NCI-H1417 treated with DMSO at 0.1 percent for 48 hours (cell line): ENCODE measurements at places on chromosomes 1 and 21.

DNA sequence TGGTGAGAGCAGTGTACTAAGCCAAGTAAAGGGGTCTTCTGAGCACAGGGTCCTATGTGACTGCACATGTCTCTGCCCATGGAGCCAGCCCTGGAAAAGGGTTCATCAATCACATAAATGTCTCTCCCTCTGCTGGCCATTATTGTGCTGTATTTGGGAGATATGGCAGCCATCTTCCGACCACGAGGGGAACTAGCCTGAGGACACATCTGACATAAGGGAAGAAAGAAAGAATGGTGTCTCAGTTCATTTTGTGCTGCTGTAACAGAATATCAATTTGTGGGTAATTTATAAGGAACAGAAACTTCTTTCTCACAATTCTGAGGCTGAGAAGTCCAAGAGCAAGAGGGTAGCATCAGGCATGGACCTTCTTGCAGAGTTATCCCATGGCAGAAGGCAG lies 55.1 kb upstream of the GJA5 start:
- DNase-seq = no peak

- DNase-seq = no peak
Measured at GRCh38 chr1:27526569-27527222, 36.7 kb upstream of the WASF2 start.

- no peak for DNase-seq
Measured at GRCh38 chr1:196393742-196394141, 214.5 kb downstream of the KCNT2 start.

- no peak for DNase-seq
Measured at GRCh38 chr1:113615425-113615824, 143.9 kb downstream of the PHTF1 start.

DNA sequence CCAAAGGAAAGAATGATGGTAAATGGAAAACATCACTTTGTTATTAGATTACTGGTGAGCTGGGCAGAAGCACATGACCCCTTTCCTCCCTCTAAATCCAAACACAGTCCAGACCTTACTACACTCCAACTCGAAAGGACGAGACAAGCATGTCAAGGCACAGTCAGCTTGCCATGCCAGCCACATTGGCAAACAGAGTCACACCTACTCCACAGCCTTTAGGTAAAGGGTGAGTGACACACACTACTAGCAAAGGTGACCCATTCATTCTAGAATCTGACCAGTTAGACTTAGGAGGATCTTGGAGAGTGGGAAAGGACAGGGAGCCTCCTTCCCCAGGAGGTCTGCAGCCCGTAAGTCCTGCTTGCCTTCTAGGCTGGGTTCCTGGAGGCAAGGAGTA lies 3.0 kb downstream of the SLC44A3 start:
- no peak for DNase-seq

- no peak for DNase-seq
Measured at GRCh38 chr1:31763671-31764311, 349 bp downstream of the ADGRB2 start.

DNA sequence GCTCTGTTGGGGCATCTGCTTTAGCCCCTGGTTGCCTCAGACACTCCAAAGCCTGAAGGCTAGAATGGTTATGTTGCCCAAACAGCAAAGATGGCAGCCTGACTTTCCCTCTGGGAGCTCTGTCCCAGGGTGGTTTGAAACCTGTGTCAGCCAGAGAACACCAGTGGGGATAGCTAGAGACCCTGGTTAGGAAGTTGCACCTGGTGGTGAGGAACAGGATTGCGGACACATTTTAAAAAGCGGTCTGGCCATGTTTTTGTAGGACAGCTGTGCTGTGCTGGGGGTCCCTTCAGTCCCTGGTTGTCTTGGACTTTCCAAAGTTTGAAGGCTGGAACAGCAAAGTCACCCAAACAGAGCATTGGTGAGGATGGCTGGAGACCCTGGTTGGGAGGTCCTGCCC lies 87.8 kb downstream of the DNM3 start:
- no peak for DNase-seq

- DNase-seq = no peak
Measured at GRCh38 chr1:184820956-184821355, 66.3 kb upstream of the EDEM3 start.

- no peak for DNase-seq
Measured at GRCh38 chr1:89935235-89935634, 59.7 kb upstream of the ZNF326 start.

- DNase-seq = no peak
Measured at GRCh38 chr1:211831558-211832323, 1.2 kb upstream of the LPGAT1 start.

GRCh38 chr1:185786524-185786923 lies 52.3 kb downstream of the HMCN1 start:
- no peak for DNase-seq

DNA sequence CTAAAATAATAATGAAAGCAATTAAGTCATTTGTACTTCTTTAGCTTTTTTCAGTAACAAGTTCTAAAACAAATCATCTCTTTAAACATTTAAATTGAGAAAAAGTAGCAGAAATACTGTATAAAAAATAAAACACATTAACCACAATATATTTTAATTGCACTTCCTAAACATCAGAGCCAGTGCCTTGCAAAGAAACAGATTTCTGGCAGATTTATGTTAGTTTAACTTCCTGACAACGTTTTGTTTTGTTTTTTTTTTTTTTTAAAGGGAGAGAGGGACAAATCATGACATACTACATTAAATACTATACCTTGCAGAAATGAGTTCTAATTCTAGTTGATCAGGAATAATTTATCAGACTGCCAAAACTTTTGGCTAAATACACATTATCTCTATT lies 11.2 kb downstream of the TMEM59 start:
- DNase-seq = no peak

DNA sequence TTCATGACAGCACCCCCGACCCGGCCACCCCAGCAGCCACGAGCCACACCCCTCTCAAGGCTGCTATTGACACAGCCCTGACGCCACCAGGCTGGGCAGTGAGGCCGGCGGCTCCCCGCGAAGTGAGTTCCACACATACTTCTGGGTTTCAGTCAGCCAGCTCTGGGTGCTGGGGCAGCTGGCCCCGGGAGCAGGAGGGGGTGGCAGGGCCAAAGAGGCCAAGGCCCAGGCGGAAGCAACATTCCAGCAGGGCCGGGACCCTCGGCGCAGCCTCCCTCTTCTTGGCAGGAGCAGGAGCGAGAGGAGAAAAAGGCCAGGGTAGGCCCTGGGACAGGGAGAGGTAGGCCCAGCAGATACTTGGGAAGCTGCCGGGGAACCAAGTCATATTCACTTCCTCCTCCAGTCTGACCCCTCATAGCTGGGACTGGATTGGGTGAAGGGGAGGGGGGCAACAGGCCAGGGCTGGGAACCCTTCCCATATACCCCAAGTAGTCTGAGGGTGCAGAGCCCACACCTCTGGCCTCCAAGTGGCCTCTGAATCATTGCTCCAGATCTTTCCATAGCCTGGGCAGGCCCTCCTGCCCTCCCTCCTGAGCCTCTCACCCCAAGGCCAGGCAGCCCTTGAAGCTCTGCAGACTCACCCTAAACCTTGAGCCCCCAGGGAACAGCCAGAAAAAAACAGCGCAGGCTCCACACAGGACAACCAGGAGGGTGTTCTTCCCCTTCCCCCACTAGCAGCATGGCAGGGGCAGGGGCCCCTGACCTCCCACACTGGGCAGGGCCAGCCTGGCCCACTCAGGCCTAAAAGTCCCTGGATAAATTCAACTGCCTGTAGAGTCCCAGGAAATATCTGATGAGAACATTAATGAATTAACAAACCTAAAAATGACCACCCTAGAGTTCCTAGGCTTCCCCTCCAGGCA lies 5.7 kb downstream of the HSPG2 start:
- DNase-seq = no peak

GRCh38 chr1:82604524-82604923 lies 803.8 kb downstream of the ADGRL2 start:
- no peak for DNase-seq

DNA sequence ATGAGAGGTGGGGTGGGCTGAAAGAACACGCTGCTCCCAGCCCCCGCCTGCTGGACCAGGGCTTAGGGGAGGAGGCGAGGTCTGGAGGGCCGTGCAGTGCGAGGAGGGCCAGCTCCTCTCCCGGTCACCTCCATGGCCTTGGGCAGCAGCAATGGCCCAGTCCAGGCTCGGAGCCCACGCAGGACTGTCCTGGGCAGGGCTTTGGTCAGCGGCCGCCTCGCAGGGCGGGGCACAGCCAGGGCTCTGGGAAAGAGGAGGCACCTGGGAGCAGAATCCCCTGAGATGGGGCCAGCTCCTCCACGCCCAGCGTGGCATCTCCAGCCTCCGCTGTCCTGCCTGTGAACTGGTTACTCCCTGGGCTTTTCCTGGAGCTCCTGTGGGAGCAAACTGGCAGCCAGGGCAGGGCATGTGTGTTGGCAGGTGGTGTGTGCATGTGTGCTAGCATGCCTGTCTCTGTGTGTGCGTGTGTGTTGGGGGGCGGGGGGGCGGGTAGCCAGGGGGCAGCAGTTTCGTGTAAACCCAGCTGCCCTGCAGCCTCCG lies 27.4 kb downstream of the ARHGEF16 start:
- DNase-seq = no peak

- no peak for DNase-seq
Measured at GRCh38 chr1:47569681-47570470, 132.0 kb downstream of the FOXD2 start.

GRCh38 chr1:21490774-21491487 lies 18.3 kb upstream of the ALPL start:
- no peak for DNase-seq

- DNase-seq = no peak
Measured at GRCh38 chr21:30996728-30997127, 41.5 kb downstream of the KRTAP19-8 start.

DNA sequence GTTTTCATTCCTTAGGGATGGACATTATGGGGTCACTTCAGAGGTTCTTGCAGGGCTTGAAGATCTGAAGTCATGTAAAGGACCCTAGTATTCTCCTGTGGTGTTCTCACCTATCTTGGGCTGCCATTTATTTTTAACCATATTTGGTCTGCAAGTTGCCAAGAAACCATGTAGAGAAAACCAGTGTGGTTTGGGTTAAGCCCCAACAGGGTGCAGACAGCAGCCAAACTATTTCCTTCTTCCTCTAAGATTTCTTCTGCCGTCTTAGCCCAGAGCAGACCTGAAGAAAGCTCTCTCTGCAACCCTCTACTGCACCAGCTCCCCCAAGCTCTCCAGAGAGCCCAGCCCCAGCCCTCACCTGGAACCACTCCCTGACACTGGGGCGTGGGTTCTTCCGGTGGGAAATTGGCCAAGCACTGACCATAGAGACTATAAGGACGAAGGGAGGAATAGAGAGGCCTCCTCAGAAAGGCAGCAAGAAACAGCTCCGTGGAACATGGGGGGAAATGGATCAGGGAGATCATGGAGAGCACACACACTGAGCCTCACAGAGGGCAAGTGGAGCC lies 136.6 kb downstream of the SYF2 start:
- DNase-seq = no peak

GRCh38 chr1:50517488-50517887 lies 94.2 kb upstream of the DMRTA2 start:
- no peak for DNase-seq

DNA sequence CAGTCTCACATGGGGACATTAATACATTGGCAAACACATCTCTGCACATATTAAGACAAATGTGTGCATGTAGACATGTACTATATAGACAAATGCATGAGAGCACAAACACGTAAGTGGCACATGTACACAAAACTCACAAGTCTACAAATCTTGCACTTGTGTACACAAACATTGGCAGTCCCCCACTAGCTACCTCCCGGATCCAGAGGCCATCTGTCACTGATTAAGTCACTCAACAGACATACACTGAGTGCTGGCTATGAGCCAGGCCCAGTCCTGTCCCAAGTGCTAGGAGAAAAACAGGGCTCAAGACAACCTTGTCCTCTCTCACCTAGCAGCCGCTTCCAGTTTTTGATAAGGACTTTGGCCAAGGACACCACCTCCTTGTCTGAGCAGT lies 7.0 kb downstream of the TCEA3 start:
- DNase-seq = no peak

DNA sequence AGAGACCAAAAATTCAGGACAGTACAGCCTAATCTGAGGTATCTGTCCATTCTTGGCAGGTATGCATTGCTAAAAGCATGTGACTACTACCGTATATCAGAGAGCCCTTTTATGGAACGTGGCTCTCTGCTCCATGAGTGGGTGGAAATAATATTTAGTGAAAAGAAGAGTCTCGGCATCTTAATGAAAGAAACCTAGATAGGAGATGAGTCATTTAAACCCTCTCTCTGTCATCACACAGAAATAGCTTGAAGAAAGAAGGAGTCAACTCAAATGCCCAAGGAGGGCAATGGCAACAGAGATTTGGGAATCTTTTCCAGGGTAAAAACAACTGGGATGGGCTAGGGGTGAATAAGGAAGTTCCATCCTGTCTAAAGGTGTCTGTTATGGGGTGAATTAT lies 528.2 kb downstream of the SMYD3 start:
- no peak for DNase-seq

- DNase-seq = no peak
Measured at GRCh38 chr1:236692742-236693141, 6.4 kb downstream of the ACTN2 start.

DNA sequence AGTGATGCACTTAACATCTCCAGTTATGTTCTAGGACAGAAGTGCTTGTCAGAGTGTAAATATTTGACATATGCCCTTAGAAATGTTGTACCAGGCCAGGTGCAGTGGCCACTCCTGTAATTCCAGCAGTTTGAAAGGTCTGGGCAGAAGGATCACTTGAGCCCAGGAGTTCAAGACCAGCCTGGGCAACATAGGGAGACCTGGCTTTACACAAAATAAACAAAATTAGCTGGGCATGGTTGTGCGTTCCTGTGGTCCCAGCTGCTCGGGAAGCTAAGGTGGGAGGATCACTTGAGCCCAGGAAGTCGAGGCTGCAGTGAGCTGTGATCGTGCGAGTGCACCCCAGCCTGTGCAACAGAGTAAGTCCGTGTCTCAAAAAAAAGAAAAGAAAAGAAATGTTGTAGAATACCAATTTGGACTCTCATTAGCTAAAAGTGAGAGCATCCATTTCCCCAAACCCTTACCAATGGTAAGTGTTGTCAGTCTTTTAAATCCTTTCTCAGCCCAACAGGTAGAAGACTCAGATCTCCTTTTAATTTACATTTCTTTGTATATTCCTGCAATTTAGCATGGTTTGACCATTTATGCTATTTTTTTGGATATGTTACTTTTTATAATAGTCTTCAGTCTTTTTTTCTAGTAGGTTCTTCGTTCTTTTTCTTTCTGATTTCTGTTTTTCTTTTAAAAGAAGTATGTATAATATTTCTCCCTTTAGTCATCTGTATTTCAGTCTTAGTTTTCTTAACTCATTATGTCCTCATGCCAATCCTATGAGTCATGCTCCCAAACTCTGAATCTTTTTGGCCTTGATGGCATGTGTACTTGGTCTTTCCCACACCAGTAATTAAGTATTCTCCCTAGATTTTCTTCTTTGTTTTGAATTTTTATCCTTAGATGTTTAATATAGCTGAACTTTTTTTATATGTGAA lies 74.4 kb downstream of the CAMTA1 start:
- DNase-seq = no peak

DNA sequence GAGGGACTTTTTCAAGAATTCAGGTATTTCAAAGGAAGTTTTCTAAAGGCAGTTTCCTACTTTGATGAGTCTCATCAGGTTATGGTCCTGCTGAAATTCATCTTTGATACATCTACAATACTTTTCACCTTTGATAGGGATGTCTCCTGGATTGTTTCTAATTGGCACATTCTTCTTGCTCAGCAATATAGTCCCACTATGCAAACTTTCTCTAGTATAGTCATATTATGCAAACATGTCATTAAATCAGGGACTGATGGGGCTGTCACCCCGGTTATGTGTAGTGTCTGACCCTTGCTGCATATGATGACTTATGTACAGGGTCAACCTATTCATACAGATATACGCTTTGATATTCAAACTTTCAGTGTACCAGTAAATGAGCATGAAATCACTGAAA lies 379 bp upstream of the FCRL1 start:
- no peak for DNase-seq
